Activated T-cell treated with anti-CD3 and anti-CD28 coated beads for 24 hours (primary cell): ENCODE measurements at places on chromosomes 1 and 21.

GRCh38 chr1:174704300-174704699 lies 256.5 kb downstream of the GPR52 start:
- DNase-seq: no peak

DNA sequence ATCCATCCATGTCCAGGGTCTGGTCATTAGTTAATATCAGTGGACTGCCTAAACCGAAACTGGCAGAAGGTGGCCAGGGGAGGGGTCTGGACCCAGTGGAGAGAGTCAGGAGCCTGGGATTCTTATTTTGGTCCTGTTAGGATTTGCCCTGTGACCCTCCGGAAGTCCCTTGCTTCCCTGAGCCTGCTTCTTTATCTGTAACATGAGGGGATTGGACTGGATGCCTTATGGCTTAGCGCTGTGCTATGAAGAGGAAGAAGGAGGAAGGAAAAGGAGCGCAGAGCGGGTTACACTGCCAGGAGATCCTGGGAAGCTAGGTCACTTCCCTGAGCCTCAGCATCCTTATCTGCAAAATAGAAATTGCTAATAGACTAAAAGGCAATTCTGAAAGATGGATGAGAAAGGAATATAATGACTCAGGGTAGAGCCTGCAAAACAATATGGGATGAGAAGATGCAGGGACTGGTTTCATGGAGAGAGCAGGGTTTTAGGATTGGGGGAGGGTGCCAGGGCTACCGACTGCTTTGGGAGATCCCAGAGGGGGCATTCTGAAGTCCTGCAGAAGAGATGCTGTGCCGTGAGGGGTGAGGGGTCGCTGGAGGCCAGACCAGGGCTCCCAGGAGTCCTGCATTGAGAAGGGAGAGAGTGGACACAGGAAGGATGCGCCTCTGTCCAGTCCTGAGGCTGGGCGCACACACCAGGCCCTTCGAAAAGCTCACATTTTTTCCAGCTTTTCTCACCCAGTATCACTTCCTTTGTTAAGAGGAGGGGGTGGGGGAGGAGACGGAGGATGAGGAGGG lies 460 bp upstream of the ADORA1 start:
- DNase-seq: no peak

GRCh38 chr1:154145986-154146385 lies 8.9 kb downstream of the NUP210L start:
- no peak for DNase-seq

DNA sequence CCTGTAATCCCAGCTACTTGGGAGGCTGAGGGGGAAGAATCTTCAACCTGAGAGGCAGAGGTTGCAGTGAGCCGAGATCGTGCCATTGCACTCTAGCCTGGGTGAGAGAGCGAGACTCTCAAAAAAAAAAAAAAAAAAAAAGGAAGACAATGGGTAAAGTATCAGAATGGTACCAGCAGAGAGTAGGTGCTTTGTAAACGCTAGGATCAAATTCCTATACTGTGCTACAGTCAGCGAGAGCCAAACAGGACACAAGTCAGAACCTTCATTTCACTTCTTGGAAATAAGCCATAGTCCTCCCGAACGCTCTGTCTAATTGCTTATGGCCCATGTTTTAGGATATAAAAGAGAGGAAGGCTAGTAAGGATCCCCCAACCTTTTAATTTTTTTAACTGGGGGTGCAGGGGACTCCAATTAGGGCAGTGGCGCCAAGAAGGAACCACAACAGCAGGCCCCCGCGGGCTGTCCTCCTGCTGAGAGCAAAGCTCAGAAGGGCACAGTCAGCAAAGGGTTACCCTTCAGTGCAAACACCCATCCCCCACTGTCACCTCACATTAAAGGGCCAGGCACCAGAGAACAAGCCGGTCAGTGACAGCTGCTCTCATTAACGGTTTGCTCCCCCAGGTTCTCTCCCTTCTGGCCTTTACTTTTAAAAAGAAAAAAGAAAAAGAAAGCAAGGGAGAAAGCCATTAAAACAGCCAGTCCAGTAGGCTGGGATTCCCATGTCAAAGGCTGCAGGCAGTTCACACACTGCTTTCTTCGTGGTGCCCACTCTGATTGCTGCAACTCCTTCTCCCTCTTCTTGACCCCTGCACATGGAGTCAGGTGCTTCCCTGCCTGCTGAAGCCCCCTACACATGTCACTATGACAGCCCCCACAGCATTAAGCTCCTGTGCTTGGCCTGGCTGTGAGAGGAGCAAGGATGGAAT lies 69.4 kb downstream of the PLPP3 start:
- DNase-seq: no peak

- DNase-seq: no peak
Observed at GRCh38 chr1:14733048-14733778, 134.7 kb downstream of the KAZN start.
